Heart right ventricle (tissue), 16 donors: ENCODE measurements at places on chromosomes 11 and 22.

DNA sequence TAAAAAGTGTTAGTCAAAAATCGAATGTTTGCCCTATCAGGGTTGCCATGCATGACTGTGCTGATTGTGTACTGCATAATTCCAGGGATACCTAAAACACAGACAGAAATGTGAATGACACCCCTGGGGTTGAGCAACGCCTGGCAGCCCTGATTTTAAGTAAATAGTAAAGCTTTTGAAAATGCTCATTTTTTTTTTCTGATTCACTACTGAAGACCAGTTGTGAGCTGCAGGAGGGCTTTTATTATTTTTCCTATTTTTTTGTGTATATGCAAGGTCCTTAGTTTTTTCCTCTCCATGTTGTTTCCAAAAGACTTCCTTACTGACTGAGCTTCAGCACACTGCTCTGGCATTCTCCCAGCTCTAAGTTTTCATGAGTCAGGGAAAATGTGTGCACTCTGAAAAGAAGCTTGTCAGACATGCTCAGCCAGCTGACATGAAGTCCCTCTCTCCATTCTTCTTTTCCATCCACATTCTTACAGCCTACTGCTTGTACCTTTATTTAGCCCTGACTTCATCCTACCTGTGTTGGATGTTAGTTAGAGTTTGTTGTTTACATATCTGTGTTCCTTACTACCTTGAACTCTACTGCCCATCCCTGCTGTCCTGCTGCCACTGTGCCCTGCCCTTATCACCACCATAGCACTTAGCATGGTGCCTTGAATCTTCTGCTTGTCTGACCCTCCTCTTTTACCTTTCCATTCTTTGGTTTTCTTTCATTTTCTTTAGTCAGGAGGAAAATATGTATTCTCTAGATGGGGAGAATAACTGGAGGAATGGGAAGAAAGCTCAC, 79.5 kb downstream of the HORMAD2 start:
- no peak for DNase-seq

DNA sequence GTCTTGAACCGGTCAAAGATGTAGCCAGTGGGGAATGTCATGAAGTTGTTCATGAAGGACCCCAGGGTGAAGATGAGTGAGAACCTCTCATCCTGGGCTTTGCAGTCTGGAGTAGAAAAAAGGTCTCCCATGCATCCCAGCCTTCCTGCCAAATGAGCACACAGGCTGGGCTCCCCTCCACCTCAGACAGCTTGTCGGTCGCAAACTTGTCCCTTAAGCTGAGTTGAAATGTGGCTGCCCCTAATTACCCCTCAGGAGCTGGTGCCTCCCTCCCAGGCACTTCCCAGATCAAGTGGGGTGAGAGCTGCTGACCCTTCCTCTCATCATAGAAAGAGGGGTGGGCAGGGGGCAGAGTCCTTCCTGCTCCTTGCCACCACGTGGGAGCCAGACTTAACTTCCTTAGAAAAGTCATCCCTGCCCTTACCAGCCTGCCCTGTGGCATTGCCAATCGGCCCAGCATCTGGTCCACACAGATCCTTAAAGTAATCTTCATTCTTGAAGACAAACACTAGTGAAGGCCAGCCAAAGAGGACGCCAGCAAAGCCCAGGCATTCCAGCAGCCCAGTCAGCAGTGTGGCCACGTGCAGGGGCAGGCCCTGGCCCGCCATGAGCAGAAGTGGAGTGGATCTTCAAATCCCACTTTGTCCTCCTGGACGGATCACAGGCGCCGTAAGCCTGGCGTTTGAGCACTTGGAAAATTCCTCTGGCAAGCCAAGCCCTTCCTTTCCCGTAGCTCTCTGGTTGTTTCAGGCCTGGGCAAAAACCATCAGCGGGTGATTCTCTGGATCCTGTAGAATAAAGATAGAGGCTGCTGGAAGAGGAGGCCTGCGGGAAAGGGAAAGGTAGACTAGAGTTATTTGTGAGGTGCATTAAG, 1.1 kb downstream of the SLC43A3 start:
- DNase-seq: peak; percentile 69

DNA sequence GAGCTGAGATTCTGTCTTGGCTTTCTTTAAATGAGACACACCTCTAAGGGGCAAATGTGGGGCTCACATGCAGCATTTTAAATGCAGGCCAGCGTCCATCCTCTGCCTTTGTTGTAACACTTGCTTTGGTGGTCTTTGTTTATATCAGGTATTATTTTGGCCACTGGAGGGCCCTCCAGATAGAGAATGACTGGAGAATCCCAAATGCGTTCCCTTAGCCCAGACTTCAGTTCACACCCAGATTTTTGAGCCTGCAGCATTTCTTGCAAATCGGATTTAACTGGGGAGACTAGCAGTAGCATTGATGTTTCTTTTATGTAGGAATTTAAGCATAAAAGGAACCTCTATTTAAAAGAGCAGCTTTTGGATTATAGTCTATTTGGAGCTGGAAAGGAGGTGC, 200.2 kb upstream of the SORL1-AS1 start:
- DNase-seq: no peak

GRCh38 chr11:114256176-114256966, 39.8 kb upstream of the NNMT start:
- DNase-seq: no peak
